ENCODE measurements at places on chromosomes 7 and 10.

- DNase-seq: no peak
These were observed 185.4 kb upstream of the ANK3 start for GRCh38 chr10:60575105-60575504.

DNA sequence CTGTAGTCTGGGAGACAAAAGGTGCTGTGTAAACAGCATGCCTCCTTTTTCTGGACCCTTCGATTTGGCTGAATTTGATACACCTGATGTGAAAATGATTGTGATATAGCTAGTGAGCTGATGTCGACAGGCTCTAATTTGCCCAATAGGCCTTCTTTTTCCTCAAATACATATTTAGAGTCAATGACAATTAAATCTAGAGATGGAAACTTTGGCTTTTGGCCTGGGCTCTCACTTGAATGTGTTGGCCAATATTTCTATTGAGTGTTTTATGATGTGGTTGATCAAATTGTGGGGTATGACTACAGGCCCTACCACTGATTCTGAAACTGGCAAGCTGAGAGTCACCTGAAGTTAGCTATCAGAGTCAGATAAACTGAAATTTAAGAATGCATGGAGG lies 151.8 kb upstream of the MEOX2 start:
- DNase-seq: no peak

- DNase-seq: no peak
These were observed 89.4 kb downstream of the FAS start for GRCh38 chr10:89079961-89080360.

DNA sequence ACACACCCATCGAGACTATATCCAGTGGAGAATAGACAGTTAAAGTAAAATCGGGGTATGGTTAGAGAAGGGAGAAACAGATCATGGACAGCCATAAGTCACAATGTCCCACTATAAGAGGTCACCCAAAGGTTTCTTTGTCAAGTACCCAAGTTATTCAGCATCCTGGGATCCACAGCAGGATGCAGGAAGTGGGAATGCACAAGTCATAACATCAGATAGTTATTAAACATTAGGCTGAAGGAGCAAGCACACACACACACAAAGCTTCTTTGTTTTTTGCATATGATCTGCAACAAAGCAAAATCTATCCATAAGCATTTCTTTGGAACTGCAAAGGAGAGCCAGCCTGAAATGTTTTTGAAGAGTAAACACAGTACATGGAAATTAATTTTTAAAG lies 111.6 kb downstream of the NOC3L start:
- DNase-seq: no peak

DNA sequence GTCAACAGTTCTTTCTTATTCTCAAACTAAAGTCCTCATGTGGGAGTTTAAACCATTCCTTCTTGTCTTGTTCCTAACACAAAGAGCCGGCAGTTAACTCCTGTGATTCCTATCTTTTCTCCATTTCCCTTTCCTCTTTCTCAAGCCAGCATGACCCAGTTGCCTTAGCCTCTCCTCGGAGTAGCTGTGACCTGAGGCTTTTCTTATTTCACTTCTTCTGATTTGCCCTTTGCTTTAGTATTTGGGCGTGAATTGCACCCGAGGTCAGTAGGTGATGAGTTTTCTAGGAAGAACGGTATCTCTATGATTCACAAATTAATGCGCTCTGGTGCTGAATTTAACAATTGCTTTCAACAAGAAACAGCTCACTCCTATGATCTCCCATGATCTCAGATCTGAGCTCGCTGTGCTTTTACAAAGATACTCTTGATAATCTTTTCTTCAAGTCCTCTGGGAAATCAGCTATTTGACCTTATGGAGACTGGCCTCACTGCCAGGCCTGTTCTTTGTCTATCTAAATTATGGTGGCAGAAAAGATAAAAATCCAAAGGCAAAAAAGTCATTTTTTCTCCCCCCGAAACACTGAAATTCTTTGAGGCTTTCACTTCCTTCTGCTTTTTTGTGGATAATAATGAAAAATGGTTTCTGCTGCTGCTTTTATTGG lies 184.6 kb downstream of the JCAD start:
- DNase-seq: no peak

DNA sequence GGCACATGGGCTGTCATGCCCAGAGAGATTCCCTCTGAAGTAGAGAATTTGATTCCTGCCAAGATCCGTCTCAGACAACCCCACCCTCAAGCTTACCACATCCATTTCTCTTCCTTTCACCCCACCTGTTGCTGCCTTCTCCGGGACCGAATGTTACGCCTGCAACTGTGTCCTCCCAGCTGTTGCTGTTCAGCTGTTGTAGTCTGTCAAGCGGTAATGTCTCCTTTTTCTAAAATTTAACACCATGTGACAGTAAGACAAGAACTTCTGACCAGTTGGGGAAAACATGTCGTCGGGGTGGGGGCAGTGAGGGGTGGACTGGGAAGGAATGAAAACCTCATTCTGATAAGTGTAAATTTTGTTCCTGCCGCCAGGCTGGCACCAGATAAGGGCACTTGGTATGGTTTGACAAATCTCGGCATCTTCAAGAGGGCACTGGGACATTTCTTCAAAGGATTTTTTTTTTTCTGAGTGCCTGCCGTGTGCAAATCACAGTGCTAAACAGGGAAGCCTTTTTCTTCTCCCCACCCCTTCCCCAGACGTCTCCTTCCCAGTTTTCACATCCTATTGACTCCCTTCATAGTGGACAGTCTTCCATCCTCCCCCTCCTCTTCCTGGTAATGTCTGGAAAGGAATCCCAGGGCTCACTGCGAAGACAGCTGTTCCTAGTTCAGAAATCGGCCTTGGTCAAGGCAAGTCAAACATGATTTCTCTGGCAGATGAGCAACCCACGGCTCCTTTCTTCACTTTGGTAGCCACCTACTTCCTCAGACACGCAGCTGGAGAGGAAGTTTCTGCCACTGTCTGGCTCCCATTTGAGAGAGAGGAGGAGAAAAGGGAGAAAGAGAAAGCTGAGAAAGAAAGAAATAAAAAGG lies 5.0 kb upstream of the CELF2 start:
- peak; percentile 98 for DNase-seq

DNA sequence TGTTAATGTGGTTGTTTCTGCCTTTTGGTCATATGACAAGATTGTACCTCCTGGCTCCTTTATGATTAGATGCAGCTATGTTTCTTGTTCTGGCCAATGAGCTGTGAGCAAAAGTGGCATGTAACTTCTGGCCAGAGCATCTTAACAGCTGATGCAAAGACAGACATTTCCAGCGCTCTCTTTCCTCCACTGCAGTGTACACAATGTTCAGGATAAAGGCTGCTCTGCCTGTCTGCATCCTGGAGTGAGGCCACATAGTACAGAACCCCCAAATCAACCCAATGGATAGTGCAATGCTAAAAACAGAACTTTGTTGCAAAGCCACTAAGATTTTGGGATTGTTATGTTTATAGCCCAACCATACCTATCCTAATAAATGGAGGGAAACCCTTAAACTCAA lies 17.9 kb downstream of the EPC1 start:
- DNase-seq: no peak

- DNase-seq: no peak
These were observed 18.9 kb downstream of the RGR start for GRCh38 chr10:84263716-84264115.

DNA sequence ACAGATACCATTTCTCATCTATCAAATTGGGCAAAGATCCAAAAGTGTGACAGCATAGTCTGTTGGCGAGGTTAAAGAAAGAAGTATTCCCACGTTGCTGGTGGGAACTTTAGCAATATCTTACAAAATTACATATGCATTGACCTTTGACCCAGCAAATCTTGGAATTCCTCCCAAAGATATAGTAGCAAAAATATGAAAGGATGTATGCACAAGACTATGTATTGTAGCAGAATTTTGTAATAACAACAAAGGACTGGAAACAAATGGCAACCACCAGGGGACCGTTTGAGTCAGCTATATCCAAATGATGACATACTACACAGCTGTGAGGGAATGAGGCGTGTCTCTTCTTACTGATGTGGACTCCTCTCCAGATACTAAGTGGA lies 50.2 kb downstream of the KCNH2 start:
- peak; percentile 71 for DNase-seq

DNA sequence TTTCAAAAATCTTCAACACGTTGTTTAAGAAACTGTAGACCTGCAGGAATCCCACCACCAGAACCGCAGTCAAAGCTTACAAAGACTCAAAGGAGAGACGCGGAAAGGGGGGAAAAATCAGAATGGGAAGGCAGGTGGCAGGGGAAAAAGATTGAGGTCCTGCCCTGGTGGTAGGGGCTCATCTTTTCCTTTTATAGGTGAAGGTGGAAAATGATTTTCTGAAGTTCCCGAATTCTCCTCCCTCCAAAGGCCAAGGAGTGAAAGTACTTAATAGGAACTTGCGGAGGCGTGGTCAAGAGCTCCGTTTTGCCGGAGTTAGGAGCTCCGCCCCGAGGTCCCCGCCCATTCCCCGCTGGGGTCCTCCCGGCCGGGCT lies 724 bp downstream of the BBIP1 start:
- peak; percentile 97 for DNase-seq

- DNase-seq: no peak
These were observed 26.8 kb downstream of the PLAC9 start for GRCh38 chr10:80159166-80159873.

GRCh38 chr10:78811174-78811573 lies 257.6 kb upstream of the ZMIZ1 start:
- no peak for DNase-seq

GRCh38 chr10:122161795-122162194 lies 109.3 kb upstream of the BTBD16 start:
- peak; percentile 33 for DNase-seq

- no peak for DNase-seq
These were observed 9.8 kb upstream of the PARD3 start for GRCh38 chr10:34824870-34825269.

DNA sequence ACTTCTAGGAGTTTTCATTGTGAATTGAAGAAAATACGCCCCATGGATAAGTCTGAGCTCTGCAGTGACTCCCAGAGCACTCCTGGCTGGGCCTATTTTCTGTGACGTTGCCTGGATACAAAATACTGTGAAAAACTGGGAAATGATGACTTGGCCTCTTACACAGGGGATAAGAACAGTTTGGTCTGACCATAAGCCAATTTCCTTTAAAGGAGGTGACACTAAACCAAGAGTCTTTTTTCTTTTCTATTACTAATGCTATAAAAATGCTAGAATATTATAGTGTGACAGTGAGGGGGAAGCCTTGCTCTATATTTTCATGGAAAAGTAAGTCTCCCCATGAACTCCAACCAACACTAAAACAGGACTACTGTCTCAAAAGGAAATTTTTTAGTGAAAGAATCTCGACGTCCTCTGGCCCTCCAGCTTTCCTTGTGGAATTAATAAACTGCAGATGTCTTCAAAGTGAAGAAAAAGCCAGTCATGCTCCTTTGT lies 45.5 kb downstream of the MYOF start:
- peak; percentile 95 for DNase-seq

DNA sequence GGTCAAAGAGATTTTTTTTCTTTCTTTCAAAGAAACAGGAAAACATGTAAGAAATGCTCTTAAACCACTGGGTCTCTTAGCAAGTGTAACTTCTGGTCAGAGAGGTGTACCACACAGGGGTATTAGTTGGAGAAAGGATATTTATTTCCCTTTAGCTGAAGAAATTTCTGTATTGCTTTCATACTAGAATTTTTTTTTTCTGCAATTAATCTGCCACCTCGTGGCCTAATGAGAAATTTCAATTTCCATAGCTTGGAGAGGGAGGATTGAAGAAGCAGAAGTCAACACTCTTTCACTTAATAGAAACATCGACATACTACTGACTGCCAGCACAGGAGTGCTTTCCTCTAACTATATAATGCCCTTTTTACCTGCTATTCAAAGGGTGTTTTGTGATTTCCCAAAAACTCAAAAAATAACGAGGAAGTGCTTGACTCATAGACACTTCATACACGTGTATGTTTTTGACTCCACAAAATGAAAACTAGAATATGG lies 177.6 kb upstream of the NAMPT start:
- peak; percentile 59 for DNase-seq

All from tongue (tissue), 3 donors.